Stimulated activated CD4-positive, alpha-beta T cell treated with anti-CD3 and anti-CD28 coated beads, Interleukin-15, amount 100 ng/mL, for 48 hours (primary cell): ENCODE measurements at places on chromosomes 7 and 10.

DNA sequence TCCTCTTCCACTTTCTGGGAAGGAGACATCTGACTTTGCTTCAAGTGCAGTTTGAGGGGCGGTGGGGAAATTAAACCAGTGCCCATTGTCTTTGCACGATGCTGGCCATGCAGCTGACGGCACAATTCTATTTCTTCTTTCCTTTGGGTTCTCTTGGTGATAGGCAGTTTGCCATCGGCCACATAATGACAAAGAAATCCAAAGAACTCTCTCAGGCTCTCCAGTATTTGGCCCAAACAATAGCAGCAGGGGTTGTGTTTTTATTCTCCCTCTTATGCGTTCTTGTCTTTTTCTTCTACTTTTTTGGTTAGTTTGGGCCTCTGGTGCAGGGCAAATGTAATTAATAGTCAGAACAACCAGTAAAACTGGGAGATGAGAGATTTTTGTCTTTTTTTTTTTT lies 147.0 kb downstream of the EMX2 start:
- no peak for DNase-seq

- DNase-seq, result peak; percentile 57
Measured at GRCh38 chr10:22251751-22252223, 34.0 kb upstream of the EBLN1 start.

DNA sequence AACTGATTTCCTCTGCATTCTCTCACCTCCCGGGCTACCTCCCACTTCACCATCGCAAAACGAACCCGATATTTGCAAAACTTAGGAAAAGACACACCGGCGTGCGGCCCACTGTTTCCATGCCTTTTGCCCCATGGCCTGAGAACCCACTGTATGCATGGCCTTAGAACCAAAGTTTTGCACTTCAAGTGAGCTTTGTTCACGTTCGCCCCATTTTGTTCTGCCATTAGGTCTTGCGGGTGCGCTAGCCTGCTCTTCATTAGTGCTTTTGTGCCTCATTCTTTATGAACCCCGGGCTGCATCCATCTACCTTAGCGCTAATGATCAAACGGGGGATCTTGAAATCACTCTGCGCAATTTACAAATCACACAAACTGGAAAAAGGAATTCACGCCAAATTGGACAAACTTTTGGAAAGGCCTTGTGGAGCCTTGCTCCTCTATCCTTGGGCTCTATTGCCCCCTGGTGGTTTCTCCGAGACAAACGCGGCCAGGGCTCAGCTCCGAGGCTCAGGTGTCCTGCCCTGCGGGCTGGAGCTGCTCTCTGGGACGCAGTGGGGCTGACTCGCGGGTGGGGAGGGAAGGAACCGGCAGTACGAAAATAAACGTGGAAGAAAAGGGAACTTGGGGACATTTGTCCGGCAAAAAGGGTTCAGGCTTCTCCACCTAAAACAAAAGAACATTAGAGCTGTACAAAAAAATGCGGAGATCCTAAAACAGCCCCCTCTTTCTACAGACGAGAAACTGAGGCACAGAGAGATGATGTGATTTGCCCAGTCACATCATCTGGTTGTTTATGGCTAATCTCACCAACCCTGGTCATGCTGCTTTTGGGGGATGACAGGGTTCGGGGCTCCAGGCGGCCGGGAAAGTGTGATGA lies 300.4 kb upstream of the NFE2L3 start:
- DNase-seq, result peak; percentile 49

GRCh38 chr7:26188957-26189541 lies 11.5 kb downstream of the HNRNPA2B1 start:
- DNase-seq, result no peak

DNA sequence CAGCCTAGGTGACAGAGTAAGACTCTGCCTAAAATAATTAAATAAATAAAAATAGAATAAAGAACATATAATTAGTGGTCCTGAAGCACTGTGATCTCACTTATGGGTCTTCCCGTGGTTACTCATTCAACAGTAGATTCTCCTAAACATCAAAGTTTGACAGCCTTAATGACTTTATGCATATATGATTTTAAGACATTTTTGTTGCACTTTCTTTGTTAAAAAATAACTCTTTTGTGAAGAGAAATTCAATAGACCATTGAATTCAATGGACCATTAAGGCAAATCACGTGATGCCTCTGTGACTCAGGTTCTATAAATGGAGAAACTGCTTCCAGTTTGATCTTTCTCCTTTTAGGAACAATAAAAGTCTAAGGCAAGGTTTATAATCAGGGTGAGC lies 59.6 kb downstream of the ATOH7 start:
- no peak for DNase-seq

- no peak for DNase-seq
Measured at GRCh38 chr10:114638821-114639625, 19.1 kb downstream of the ABLIM1 start.

DNA sequence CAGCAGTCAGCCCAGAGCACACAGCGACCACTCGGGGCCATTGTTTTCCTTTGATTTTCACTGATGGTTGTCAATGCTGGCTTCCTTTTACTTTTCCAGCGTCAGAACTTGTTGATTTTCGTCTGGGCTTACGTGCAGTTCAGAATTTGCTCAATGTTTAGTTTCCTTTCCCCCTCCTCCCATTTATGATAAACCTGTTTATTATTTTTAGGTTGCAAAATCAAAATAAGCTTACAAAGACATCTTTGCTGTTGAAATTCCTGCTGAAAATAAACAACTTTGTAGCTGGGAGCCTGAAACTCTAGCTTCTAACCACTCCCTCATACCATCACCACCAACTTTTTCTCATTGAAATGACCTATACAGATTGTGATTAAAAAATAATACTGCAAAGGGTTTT lies 83.1 kb upstream of the LYZL1 start:
- DNase-seq, result no peak

GRCh38 chr10:76089556-76090180 lies 658.2 kb downstream of the LRMDA start:
- no peak for DNase-seq

DNA sequence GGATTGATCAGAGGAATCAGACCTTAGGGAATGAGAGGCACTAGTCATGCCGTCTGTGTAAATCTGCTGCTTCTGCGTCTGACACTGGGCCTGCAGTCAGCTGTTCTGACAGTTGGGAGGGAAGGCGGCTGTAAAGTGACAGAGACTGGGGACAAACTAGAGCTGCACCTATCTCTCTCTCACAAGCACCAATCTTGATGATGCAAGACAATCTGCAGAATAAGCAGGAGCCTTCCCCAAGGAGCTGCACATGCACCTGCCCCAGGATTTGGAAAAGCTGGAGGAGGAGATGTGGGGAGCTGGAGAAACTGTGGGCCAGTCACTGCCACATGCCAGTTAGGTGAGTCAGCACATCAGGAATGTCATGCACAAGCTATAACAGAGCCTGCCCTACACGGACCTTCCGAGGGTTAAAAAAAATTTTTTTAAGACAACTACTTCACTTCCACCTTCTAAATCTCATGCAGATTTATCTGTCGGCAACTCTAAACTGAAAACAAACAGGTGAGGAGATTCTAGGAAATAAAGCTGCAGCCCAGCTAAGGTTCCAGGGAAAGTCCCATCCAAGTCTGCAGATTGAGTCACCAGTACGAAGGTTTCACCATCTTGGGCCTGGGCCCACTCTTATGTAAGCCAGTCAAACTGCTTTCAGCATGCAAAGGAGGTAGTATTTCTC lies 39.2 kb downstream of the ENO4 start:
- DNase-seq, result no peak

DNA sequence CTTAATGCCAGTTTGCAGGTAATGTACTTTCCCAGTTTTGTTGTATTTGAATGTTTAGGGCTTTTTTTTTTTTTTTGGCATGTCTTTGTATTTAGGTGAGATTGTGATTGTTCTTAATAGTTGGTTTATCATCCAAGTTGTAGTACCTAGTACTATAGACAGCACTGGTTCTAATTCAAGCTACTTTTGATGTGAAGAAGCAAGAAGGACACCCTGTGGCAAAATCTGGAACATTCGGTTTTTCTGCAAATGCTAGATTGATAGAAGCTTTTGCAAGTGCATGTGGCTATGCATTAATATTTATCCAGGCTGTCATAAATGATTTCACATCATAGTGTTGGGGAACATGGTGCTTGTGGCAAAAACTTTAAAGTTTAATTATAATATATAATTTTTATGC lies 248.9 kb downstream of the FOXP2 start:
- no peak for DNase-seq

DNA sequence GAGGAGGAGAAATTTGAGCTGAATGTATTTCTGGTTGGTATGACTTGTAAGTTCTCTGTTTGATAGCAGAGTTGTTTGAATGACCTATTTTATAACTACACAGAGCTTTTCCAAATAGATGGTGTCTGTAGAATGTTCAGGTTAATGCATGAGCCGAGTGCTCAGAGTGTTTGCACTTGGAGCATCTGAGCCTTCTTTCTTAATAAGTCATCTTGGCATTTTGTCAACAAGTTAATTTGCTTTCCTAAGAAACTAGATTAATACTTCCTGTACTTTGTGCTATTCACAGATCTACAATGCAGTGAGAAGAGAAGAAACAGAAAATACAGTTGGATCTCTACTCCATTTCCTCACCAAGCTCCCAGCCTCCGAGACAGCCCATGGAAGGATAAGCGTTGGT lies 138.2 kb downstream of the PLCE1 start:
- DNase-seq, result no peak

DNA sequence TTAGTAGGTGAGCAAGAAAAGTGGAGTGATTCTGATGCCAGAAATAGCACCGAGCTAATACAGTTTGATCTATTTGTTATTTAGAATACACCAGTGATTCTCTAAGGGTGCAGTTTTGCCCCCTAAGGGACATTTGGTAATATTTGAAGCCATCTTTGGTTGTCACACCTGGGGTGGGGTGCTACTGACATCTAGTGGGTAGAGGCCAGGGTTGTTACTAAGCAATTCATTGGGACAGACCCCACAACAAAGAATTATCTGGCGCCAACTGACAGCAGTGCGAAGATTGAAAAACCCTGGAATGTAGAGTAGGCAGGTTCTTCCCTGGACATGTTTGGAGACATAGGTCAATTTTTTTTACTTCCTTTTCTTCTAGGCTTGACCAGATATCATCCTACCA lies 14.6 kb downstream of the PALS2 start:
- DNase-seq, result no peak

GRCh38 chr7:114343949-114344708 lies 70.5 kb upstream of the FOXP2 start:
- DNase-seq, result no peak

GRCh38 chr7:91151916-91152315 lies 112.3 kb upstream of the FZD1 start:
- no peak for DNase-seq

DNA sequence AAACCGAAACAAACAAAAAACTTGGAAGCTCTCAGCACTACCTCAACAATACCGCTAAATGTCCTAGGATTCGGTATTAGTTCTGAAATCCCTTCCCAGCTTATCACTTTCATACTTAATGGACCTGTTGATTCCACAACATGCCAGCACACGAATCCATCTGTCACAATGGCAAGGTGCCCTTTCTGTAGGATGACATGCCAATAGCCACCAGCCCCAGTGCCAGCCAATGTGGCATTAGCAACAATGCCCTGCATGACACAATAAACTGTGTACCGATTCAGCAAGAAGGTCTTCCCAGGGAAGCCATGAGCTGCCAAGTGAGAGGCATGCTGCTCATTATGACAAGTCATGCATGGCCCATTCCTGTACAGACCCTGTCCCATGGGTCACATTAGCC lies 35.6 kb upstream of the CHCHD3 start:
- no peak for DNase-seq

GRCh38 chr10:65312876-65313275 lies 1613.0 kb upstream of the LRRTM3 start:
- DNase-seq, result no peak

GRCh38 chr10:97928897-97929296 lies 79.3 kb downstream of the GOLGA7B start:
- DNase-seq, result no peak

DNA sequence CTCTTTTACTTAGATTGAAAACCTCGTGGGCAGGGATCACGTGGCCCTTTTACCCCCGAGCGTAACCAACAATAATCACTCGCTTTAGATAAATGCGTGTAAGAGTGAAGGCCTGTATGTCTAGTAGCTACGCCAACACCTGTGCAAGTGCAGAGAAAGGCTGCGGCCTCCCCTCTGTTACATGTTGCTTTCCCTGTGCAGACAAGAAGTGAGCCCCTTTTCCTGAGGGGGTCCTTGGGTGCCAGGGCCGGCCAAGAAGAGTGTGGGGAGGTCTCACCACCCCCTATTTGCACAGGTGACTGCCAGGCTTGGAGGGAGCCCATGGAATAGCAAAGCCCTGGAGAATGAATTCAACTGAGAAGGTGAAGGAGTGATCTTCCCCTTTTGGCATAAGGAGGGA lies 35.6 kb upstream of the CNPY1 start:
- no peak for DNase-seq

GRCh38 chr7:87345962-87346371 lies 503 bp downstream of the CROT start:
- DNase-seq, result no peak

- DNase-seq, result no peak
Measured at GRCh38 chr7:82961240-82961639, 201.4 kb downstream of the PCLO start.
